ENCODE measurements at places on chromosomes 4 and X.

DNA sequence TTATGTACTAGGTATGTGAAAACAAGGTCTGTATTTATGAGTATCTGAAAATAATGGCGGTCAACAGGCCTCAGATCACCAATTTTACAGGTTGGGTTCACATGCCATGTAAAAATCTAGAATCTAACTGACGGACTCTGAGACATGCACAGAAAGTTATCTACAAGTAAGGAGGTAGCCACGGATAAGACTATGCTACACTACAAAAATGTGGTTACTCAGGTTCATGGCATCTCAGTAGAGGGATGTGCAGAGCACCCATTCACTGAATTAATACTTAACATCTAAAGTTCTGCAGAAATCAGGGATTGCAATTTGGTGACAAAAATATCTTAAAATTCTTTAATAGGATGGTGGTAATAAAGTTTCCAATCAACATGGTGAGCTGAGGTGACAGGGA lies 155.9 kb downstream of the APBB2 start:
- DNase-seq: no peak

- no peak for DNase-seq
Observed at GRCh38 chrX:39437670-39438441, 636.6 kb downstream of the MID1IP1 start.

- DNase-seq: no peak
Observed at GRCh38 chr4:155026715-155027114, 181.7 kb upstream of the NPY2R start.

GRCh38 chr4:21507439-21507838 lies 441.1 kb downstream of the KCNIP4 start:
- no peak for DNase-seq

DNA sequence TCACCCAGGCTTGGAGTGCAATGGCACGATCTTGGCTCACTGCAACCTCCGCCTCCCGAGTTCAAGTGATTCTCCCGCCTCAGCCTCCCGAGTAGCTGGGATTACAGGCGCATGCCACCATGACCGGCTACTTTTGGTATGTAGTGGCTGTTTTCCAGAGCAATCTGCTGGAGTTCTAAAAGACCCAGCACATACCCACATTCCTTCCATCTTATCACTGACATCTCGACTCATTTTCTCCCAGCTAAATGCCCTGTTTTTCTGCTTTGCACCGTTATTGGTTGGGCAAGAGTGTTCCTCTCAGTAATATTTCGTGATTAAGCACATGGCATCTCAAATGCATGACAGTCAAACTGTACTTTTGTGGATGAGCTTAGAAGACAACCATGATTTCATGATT lies 53.7 kb downstream of the PRKX start:
- DNase-seq: no peak

GRCh38 chr4:40462326-40462725 lies 127.2 kb downstream of the CHRNA9 start:
- no peak for DNase-seq

DNA sequence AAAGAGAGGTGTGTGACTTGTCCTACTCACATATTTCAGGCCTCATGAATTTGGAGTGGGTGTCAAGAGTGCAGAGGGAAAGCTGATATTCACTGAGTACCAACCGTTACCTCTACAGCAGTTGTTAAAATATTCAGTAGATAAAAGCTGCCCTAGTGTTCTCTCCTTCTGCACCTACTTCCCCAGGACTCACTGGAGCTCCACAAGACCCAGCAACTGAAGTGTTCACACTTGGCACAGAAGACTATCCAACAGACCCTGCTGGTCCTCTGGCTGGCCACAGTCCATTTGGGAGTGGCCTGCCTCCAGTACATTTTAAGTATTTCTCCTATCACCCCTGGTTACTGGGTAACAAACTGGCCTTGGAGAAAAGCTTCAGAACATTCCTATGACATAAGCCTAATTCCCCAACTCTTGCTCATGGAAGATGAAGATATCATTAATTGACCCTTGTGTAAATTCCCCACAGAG lies 70.8 kb downstream of the PPARGC1A start:
- no peak for DNase-seq

DNA sequence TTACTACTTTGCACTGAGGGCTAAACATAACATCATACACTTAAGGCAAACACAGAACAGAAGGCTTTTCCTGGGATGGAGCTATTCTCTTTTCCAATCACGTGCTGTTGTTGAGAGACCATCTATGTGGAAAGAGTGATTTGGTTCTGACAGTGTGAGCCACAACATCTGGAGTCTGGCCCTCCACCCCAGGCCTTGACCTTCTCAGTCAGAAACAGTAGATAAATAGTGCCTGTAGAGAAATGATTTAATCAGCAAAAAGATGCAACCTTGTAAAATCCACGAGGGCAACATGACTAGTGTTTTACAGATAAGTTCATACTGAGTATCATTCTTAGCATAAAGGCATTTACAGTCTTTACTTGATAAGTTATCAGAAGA lies 10.8 kb upstream of the SFRP2 start:
- no peak for DNase-seq

GRCh38 chrX:16770970-16771482 lies 15.2 kb upstream of the TXLNG start:
- no peak for DNase-seq

DNA sequence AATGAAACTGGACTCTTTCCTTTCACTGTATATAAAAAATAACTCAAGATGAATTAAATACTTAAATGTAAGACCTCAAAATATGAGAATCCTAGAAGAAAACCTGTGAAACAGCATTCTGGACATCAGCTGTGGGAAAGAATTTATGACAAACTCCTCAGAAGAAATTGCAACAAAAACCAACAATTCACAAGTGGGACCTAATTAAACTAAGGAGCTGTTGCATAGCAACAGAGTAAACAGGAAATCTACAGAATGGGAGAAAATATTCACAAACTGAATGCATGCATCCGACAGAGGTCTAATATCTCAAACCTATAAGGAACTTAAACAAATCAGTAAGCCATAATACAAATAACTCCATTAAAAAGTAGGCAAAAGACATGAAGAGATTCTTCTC lies 851.7 kb upstream of the PCDH10 start:
- DNase-seq: no peak

All from D721Med (cell line).